RCC 7860 (cell line): ENCODE measurements at places on chromosomes 3 and 15.

- no peak for DNase-seq
Measured at GRCh38 chr3:78703944-78704343, 1063.9 kb downstream of the ROBO1 start.

DNA sequence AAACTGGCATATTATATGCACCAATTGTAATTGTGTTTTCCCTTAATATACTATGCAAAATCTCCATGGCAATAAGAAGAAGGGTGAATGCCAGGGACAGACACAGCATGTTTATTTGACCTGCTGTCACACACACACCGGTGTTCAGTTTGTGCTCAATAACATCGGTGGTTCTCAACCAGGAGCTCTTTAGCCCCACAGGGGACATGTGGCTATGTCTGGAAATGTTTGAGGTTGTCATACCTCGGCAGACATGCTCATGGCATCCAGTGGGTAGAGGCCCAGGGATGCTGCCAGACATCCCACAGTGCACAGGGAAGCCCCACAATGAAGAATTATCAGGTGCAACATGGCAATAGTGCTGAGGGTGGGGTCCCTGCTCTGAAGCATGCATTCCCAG lies 38.2 kb downstream of the GLB1 start:
- no peak for DNase-seq

GRCh38 chr3:109804697-109805096 lies 467.4 kb upstream of the DPPA4 start:
- no peak for DNase-seq

- DNase-seq = peak; percentile 8
Measured at GRCh38 chr3:88141458-88142083, 8.2 kb upstream of the C3orf38 start.

DNA sequence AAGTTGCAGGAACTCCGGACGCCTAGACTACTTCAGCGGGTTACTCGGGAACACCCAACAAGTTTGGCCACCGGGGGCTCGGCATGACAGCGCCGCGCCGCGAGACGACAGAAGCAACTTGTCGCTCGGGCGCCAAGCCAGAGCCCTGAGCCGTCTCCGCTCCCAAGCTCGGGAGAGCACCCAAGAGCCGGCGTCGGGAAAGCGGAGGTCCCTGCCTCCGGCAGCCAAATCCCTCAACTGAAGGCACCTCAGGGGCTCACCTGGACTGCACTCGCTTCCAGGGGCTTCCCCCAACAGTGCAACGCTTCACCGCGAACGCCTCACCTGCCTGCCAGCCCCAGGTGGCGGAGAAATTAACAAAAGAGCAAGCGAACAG lies 640 bp downstream of the MB21D2 start:
- DNase-seq = peak; percentile 47

GRCh38 chr3:183410280-183410679 lies 18.1 kb downstream of the MCF2L2 start:
- no peak for DNase-seq

- no peak for DNase-seq
Measured at GRCh38 chr3:168157903-168158302, 62.2 kb upstream of the GOLIM4 start.

GRCh38 chr15:76756381-76756780 lies 148.8 kb downstream of the SCAPER start:
- DNase-seq = no peak

DNA sequence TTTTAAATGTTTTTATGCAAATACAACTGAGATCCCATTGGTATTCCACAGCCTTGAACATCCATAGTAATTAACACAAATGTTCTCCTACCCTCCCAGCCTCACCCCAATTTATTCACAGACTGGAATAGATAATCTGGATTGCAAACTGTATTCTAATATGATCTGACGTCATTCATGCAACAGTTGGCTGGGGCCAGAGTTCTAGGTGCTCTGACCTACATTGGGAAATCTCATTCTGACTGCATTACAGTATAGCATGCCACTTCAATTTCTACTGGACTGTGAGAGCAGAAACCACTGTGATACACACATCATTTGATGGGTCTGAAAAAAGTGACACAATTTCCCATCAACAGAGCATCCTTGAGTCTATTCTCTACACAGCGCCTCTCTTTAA lies 403.1 kb downstream of the MAGI1 start:
- DNase-seq = no peak

DNA sequence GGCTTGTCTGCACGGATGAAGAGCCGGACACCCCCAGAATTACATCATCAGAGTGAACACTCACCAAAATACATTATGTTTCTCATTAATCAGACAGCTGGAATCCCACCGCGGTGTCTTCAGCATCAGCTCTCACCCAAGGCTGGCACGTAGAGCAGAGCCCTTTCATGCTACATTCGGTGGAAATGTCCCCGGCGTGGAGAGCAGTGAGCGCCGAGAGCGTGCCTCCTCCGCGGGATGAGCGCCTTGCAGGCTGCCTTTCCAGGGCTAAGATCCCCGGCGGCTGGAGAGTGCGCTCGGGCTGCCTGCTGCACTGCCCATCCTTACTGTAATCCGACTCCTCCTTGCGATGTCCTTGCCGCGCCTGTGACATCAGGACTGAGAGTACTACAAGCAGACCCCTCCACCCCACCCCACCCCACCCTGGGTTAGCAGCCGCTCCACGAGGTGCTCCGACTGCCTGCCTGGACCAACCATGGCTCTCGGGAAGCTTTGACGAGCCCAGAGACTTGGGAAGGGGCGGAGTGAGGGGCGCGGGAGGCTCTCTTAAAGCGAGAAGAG lies at the start of gene ZNF385D:
TSS of gene ZNF385D (minus strand) at position 380 of the 561 bp plus-strand sequence. CDS start at position 86, 294 bp downstream.
- DNase-seq = peak; percentile 7

DNA sequence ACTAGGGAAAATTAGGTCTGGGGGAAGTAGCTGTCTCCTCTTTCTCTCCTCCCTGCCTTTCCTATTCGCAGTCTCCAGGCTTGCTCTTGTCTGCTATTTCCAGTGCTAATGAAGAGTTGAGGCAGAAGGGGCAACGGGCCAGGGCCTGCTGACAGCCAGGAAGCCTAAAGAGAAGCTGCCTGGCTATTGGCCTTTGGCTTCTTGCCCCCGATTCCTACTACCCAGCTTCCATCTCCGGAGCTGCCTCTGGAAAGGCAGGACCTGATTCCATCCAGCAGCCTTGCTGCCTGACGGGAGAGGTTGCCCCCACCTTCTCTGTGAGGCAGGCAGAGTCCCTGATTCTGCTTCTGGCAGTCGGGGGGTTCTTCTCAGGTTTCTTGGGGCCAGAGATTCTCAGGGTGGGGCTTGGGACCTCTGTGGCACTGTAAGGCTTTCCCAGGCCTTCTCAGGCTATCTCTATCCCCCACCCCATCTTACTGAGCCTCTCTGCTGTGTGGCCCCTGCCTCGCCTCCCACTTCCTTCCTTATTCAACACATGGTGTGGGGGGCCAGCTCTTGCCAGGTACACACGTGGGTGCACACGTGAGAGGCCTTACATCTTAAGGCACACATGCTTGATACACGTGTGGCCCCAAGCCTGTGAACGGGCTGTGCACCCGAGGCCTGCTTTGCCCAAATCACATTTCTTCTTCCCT lies 18.2 kb upstream of the JMJD7 start:
- DNase-seq = no peak

DNA sequence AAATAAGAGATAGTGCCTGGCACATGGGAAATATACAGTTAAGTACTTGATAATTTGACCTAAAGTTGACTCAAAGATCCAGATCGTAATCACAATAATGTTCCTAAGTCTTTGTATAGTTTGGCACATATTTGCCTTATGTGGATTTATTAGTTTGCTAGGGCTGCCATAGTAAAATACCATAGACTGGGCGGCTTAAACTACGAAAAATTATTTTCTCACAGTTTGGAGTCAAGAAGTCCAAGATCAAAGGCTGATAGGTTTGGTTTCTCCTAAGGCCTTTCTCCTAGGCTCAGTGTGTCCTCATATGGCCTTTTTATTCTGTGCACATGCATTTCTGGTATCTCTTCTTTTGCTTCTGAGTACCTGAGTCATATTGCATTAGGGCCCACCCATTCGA lies 453.7 kb downstream of the NAALADL2 start:
- DNase-seq = no peak

GRCh38 chr3:30649572-30650318 lies 43.3 kb downstream of the TGFBR2 start:
- no peak for DNase-seq

DNA sequence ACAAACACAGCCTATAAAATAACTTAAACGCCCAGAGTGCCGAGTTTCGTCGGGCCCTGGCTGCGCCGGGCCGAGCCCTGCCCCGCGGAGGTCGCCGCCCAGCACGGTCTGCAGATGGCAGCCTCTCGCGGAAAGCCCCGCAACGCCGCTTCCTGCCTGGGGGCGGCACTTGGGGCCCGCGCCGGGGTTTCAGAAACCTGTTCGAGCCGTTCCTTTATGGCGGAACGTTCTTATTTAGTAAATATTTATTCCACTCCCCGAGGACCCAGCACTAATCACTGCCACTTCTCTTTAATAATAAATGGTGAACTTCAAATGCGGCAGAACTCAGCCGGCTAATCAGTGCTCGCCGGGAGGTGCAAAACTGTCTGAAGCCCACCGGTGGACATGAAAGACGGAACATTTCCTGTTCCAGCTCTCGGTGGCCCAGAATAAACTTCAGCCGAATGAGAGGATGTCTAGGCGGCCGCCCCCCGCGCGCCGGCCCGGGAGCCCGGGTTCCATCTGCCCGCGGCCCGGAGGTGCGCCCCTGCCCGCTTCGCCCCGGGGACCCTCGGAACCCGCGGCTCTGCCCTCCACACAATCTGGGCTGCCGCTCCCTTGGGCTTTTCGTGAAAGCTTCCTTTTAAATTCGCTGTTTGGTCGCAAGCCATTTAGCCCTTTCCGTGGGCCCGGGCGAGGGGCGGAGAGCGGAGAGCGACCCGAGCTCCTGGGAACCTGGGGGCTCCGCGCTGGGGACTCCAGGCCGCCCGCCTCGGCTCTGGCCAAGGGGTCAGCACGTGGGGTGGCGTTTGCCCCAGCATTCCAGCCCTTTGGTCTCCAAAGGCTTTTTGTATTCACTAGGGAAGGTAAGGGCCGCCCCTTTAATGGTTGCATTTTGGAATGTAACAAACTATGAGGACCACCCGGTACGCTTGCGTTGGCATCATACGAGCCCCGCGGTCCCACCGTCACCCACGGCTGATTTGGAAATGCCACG lies 110.8 kb upstream of the ATP11B start:
- no peak for DNase-seq

DNA sequence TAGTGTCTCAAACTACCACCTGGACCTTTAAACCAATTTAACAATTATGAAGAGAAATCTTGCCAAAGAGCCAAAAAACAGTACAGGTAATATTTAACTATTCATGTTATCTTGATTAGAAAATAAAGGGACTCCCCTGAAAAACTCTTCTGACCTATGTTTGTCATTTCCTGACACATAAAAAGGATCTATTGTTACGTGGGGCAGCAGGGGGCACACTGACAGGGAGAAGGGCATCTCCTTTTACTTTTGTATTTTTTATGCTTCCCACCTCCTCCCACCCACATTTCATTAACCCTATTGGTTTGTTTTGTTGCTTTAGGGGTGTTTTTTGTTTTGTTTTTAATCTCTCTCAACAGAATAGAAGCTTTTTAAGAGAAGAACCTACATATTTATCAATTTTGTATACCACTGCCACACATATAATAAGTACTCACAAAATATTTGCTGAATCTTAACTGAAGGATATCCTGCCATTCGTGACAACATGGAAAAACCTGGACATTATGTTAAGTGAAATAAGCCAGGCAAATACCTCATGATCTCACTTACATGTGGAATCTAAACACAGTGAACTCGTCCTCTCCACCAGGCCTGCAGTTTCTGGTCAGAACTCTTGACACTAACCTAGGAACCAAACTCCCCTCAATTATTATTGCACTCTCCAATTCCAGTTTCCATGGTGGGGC lies 17.7 kb downstream of the STAG1 start:
- DNase-seq = no peak

- no peak for DNase-seq
Measured at GRCh38 chr3:171892457-171892856, 49.3 kb downstream of the TMEM212 start.

GRCh38 chr3:49859576-49860305 lies 3.4 kb upstream of the TRAIP start:
- no peak for DNase-seq

DNA sequence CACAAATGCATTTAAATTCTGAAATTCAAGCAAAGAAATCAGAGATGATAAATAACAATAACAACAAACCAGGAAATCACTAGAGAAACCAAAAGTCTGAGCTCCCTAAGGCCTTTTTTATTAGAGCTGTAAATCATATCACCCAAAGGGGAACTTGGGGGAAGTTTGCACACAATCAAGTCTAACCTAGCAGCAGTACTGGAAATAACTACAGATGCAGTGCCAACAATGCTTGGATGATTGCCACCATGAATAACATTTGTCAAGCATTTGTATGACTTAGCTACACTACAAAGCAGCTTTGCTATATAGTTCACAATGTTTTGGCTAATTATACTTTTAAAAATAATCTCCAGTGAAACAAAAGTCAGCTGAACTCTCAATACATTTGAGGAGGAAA lies 27.8 kb downstream of the SHQ1 start:
- DNase-seq = no peak

DNA sequence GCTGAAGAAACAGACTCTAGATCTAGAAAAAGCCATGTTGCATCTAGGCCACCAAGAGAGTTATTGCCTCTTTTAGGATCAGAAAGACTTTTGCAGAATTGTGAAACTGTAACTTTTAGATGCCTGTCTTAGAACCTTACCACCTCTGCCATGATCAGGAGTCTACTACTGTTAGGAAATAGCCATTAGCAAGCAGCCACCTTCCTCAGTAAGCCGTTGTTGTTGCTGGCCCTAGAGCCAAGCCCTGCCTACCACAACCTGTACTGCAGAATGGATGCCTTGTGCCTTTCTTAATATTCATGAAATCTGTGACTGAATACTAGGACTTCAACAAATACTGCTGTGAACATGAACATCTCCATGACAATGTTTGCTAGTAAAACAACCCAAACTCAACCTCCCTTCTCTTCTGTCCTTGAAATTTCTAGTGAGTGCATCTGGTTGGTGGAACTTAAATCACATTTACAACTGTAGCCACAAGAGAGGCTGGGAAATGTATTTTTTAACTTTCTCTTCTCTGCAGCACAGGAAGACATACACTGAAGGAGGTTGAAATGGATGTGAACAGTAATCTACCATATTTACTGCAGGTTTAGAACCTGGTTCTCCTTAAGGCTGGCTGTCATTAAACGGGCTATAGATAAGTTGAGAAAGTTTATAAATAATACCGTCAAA lies 20.7 kb downstream of the RASA2 start:
- no peak for DNase-seq

- DNase-seq = peak; percentile 92
Measured at GRCh38 chr3:188348435-188349244, 194.7 kb downstream of the LPP start.
